ENCODE measurements at places on chromosomes 7 and 10.

DNA sequence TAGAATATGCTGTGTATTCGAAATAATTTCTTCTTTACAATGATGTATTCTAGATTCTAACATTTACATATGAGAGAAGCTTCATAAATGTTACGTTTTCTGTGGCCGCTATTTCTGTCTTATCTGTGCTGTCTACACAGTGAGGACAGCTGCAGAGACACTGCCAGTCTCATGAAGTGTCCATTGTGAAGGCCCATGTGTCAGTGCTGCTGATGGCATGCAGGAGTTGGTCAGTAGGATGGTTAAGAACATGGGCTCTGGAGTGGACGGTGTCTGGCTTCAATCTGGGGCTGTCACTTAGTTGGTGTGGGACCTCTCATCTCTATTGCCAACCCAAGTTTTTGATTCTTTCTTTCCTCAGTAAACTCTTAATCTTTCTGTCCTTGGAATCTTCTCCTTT, 137.3 kb downstream of the SDK1 start:
- DNase-seq, result no peak

- DNase-seq, result peak; percentile 63
Measured at GRCh38 chr10:17348501-17349349, 105.7 kb downstream of the ST8SIA6 start.

DNA sequence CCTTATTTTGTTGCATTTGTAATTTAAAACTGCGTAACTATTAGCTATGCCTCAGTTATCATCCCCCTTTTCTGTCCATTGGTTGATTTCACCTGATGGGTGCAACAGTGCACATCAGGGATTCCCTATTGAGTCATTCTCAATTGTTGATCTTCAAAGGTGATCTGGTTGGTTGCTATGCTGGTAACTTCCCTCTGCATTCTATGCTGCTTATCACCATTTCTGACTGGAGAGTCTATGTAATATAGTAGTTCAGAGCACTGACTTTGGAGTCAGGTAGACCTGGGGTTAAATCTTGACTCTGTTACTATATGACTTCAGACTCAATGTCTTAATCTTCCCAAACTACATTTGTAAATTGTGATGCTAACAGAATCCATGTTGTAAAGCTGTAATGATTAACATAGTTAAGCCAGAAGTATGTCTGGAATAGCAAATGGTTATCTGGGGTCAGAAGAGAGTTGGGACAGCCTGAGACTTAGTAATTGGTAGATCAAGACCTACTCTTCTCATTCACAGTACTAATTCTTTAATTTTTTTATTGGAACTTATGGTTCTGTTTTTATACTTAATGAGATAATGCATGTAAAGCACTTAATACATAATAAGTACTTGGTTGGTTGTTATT, 38.1 kb downstream of the EXOC6 start:
- no peak for DNase-seq

GRCh38 chr10:119896937-119897770, 4.6 kb downstream of the SEC23IP start:
- no peak for DNase-seq

GRCh38 chr7:72313906-72314305, 98.2 kb downstream of the CALN1 start:
- DNase-seq, result no peak

- no peak for DNase-seq
Measured at GRCh38 chr10:121709675-121710073, 111.4 kb upstream of the FGFR2 start.

DNA sequence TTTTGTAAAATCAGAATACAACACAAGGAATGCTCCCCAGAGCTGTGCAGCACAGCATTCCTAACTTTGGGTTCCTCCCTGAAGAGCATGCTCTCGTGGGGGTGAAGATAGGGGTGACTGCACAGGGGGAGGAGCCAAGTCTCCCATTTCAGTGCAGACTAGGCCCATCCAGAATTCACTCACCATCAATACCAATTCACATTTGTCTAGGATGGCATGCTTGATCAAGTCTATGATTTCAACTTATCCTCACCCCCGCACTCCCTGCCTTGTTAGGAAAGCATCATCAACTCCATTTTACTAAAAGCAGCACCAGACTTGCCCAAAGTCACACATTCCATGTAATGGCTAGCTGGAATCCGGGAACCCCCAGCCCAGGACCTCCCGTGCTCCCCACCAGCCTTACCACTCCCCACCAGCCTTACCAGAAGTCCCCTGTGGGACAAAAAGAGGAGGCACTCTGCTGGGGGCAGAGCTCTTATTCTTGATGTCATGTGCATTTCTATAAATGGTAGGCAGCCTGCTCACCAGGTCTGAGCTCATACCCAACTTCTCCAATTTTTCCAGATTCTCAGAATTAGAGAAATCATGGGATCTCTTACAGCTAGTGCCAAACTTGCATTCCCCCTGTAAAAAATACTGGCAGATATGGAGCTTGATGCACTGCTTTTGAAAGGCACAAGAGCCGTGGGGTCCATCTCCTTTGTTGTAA, 6.2 kb downstream of the PARP12 start:
- DNase-seq, result no peak

DNA sequence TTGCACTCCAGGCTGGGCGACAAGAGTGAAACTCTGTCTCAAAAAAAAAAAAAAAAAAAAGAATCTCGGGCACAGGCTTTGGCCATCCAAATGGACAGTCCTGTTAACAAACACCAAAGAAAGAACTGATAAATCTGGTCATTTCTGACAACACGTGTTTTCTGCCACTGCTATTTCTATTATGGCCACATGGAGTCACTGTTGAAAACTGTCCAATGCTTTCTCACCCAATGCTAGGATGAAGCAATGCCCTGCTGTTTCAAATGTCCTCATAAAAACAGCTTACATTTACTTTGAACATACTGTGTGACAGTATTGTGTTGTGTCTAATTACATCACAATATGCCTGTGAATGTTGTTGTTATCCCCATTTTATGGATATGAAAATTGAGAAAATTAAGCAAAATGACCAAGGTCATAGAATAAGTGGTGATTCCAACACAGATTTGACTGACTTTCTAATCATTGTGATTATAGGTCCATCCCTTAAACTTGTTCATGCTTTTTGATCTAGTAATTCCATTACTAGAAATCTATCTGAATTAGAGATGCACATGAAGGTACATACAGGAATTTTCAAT, 19.9 kb upstream of the MAP3K8 start:
- DNase-seq, result peak; percentile 12

GRCh38 chr10:88222881-88223280, 359.5 kb downstream of the PTEN start:
- no peak for DNase-seq

DNA sequence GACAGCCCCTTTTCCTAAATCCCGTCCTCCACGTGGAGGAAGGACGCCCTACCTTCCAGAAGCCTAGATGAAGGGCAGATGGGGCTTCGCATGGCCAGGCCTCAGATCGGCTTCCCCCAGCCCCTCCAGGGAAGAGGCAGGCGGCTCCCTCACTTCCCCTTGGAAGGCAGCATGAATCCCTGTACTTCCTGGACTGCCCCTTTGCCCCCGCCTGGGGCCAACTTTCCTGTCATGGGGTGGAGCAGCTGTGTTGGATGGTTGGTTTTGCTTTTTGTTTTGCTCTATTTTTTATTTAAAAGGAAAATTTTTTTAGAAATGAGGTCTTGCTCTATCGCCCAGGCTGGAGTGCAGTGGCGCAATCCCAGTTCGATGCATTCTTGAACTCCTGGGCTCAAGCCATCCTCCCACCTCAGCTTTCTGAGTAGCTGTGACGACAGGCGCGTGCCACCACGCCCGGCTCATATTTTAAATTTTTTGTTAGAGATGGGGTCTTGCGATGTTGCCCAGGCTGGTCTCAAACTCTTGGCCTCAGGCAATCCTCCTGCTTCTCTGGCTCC, 27.2 kb downstream of the GTF2IRD1 start:
- no peak for DNase-seq

- no peak for DNase-seq
Measured at GRCh38 chr7:158176561-158177173, 411.0 kb downstream of the PTPRN2 start.

DNA sequence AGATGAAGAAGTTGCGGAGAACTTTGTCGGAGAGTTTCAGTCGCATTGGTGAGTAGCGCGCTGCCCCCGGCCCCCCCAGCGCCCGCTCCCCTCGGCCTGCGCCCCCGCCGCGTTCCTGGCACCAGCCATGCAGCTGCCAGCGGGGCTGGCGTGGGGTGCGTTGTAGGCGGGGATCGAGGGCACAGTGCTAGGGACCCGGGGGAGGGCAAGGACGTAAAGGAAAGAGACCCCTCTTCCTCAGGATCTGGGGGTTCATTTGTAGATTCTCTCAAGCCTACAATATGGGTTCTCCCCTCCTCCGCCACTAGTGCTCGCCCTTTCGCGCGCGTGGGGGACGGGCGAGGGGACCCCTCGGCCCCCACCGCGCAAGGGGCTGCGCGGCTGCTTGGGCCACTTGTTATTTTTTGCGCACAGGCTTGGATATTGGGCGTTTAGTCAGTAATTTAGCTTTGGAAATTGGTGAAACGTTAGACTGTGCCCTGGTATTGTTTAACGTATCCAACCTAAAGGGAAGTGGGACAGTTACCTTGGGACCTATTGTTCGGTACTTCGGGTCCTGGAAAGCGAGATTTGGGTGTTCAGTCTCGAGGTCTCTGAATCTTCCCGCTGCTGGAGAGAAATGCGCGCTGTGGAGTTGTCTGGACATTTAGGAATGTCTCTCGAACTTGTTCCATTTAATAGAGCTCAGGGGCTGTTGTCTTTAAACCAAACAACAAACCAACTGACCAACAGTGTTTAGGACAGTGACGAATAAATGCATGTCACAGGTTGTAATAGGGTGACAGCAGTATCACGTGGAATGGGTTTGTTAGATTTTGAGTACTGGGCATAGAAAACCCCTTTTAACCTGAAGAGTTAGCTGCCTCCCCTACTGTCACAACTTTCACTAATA, 796 bp downstream of the CDK14 start:
- DNase-seq, result peak; percentile 37

All from NCI-H146 (cell line).